ENCODE measurements at places on chromosomes 2 and 18.

DNA sequence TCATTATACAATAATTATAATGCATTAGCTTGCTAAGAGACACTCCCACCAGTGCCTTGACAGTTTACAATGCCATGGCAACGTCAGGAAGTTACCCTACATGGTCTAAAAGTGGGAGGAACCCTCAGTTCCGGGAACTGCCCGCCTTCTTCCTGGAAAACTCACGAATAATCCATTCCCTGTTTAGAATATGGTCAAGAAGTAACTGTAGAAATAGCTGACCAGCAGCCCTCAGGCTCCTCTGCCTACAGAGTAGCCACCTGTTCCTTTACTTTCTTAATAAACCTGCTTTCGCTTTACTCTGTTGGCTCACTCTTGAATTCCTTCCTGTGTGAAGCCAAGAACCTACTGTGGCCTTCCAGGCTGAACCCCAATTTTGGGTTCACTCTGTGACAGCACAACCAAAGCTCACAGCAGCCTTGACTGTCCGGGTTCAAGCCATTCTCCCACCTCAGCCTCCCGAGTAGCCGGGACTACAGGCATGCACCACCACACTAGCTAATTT lies 20.0 kb upstream of the PTPN2 start:
- DNase-seq = no peak

DNA sequence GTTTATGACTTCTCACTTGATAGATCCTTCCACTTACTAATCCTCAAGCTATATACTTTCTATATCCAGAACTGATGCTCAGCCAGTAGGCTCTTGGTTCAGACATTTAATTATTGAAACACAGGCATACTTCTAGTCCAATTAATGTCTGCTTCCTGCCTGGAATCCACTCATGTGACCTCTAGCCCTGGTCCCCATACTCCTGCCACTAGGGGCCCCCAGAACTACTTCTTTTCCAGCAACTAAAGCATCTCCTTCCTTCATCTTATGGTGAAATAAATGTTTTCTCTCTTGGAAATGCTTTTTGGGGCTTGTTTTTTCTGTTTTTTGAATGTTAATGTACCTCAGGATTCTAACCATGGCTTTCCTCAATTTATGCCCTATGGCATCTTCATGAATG lies 527.6 kb downstream of the SATB2 start:
- DNase-seq = no peak

DNA sequence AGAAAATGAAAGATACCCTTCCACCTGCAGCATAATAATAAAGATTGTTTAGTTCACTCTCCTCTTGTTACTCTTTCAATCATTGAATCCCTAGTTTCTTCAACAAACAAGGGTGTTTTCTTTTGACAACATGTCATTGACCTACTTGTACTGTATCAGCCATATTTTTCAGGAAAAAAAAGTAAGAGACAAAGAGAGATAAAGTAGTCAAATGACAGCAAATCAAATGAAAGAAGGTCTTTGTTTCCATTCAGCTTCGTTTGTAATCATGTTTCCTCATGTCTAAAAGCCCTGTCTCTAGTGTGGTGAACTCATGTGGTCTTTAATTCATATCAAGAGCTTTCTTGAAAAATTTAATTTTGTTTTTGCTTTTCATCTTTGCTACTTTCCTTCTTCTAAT lies 557.8 kb upstream of the LRATD1 start:
- no peak for DNase-seq

- no peak for DNase-seq
These were observed at the start of gene ANTXR1 for GRCh38 chr2:69013142-69013839. Gene ANTXR1, plus strand, starts transcription at chr2:69013179. Its CDS starts 321 bp downstream, at chr2:69013500.
